Activated naive CD8-positive, alpha-beta T cell treated with anti-CD3 and anti-CD28 coated beads for 36 hours (primary cell): ENCODE measurements at places on chromosomes 7 and 10. TPM values are rescaled to one million over a fixed set of nuclear protein-coding genes. Genes with fewer than 3 reads are reported as not detected.

DNA sequence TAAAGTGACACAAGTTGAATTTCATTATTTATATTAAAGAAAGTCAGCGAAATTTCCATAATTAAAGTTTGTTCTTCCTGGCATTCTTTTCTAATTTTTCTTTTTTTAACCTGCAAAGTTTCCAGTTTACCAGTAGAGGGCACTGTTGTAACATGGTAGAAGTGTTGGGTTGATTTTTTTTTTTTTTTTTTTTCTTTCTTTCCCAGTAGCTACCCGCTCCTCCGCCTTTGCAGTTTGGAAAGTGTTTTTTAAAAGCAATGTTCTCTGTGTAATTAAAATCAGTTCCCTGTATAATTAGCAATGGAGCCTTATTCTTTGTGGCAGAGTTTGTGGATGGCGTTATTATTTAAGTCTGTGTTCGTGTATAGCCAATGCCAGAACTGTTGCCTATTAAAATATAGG is 53.7 kb downstream of the TAF3 start:
- DNase-seq, result no peak

DNA sequence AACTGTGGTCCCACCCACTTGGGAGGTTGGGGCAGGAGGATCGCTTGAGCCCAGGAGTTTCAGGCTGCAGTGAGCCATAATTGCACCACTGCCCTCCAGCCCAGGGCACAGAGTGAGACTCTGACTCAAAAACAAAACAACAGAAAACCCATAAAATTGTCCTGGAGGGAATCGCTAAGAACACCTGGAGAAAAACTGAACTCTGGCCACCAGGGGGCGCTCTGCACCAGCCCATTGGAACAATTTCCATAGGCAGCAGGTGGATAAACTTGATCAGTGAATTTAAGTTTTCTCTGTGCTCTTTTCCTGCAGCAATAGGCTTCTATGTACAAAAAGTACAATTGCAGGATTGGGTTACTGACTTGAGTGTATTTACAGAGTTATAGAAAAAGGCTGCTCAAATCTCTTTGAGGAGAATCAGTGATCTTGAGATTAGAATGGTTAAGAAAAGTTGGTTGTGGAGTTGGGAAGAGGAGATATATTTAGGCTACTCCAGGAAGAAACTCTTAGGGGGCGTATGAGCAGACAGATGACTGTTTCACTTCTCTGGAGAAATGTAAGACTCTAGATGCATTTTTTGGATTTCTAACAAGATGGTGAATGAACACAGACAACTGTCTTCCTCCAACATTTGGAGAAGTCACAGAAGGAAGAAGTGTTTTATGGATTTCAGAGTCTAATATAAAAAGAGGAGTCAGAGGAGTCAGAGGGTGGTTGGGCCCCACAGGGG is 274.9 kb upstream of the GALNT17 start:
- peak; percentile 32 for DNase-seq

Gene MOGAT3
- not detected for total RNA-seq

DNA sequence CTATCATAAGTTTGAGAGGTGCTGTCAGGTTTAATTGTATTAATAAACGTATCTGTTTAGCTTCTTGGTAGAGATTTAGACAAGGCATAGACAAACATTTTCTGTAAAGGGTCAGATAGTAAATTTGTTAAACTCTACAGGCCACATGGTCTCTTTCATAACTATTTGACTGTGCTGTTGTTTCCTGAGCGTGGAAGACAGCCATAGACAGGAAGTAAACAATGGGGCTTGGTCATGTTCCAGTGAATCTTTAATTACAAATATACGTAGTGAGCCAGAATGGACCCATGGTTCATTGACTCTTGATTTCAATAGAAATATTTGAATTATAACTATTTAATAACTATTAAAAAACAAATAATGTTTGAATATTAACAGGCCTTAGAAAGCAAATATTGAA is 451.1 kb downstream of the SH2D4B start:
- no peak for DNase-seq

Gene THNSL1
- total RNA-seq, result 10.7 TPM

DNA sequence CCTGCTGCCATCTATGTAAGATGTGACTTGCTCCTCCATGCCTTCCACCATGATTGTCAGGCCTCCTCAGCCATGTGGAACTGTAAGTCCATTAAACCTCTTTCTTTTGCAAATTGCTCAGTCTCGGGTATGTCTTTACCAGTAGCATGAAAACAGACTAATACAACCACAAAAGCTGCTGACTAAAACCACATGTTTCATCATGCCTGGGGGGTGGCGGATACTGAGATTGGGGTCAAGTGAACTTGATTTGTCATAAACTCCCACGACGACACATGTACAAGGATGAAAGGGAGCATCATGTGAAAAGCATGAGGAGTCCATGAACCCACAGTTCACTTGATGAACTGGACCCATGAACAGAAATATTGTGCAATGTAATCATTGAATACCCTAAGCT is 134.9 kb upstream of the ANK3 start:
- DNase-seq, result no peak

GRCh38 chr10:44619975-44620374 is 235.1 kb upstream of the CXCL12 start:
- DNase-seq, result no peak

- DNase-seq, result no peak
Measured at GRCh38 chr7:129803546-129804081, 149.1 kb downstream of the UBE2H start.

DNA sequence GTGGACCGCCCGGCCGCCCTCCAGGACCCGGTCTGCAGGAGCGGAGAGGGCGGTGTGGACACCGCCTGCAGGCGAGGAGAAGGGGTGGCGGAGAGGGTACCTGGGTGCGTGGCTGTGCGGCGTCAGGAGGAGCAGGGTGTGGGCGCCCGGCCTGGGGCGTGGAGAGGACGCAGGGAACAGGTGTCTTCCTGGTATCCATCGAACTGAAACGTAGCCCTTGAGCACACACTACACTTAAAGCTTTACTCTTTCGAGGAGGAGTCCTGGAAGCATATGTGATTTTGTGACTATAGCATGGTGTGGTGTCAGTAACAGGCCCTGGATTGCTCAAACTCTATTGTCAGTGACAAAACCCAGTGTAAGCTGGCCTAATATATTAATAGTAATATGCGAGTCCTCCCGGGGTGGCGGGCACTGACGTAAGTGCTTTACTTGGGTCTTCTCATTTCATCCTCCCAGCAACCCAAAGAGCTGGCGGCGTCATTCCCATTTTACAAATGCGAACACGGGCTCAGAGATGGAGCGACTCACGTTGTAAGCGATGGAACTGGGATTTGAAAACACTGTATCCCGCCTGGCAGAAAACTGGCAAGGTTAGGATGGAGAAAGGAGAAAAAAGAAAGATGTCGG is 508 bp upstream of the TECPR1 start:
- no peak for DNase-seq

Gene PLCE1
- total RNA-seq, result not detected

DNA sequence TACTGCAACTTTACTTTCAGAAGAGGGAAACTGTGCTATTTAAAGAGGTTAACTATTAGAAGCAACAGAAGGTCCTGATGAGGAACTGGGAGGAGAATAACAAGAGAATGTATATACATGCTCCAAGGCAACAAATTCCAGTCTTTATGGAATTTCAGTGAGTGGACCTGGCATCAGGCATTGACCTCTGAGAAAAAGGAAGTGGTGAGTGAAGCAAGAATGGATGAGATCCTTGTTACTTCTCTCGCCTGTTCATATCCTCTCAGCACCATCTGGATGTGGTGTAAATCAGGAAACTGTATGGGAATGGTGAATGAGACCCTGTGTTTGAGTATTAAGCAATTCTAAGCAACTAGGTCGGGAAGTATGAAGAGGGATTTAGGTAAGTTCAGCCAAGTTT is 30.3 kb upstream of the KBTBD2 start:
- DNase-seq, result no peak

Gene ETV1
- total RNA-seq, result 0.10 TPM

DNA sequence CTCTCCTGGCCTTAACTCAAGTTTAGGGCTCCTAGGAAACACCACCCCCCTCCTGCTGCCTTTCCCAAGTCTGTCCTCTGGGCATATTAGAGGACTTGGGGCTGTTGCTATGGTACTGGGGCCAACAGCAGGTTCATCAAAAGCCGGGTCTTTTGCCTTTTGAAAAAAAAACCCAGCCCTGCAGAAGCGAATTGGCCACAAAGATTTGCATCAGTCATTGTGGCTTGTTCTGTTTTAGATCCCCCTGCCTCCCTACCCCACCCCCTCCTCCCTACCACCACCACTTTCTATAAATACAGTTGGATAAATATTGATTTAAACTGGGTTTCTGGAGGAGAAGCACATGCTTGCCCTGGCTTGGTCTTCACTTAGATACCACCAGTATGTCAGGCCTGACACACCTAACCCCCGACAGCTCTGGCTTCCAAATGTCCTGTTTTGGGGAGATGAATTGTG is 7.0 kb downstream of the MXI1 start:
- no peak for DNase-seq

DNA sequence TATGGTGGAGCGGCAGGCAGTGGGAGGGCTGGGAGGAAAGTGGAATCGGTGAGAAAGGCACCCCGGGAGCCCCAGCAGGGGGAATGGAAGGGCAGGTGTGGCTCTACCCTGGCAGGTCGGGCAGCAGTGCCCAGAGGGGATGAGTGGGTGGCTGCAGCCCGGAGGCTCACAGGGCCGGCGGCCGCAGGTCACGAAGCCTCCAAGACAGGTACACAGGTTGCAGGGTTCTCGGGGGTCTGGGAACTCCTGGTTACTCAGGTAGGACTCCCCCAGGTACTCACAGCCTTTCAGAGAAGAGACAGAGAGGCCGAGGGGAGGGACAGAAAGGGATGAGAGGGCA is 21.8 kb downstream of the KCP start:
- DNase-seq, result no peak

Gene PIK3AP1
- 4.5 TPM for total RNA-seq

GRCh38 chr7:90387470-90388240 is 15.6 kb upstream of the CLDN12 start:
- no peak for DNase-seq

GRCh38 chr10:71270301-71271220 is 48.5 kb upstream of the SLC29A3 start:
- peak; percentile 18 for DNase-seq

Gene SHH
- not detected for total RNA-seq

GRCh38 chr7:29299086-29299485 is 104.5 kb downstream of the CHN2 start:
- no peak for DNase-seq

Gene C7orf57
- 1.1 TPM for total RNA-seq

DNA sequence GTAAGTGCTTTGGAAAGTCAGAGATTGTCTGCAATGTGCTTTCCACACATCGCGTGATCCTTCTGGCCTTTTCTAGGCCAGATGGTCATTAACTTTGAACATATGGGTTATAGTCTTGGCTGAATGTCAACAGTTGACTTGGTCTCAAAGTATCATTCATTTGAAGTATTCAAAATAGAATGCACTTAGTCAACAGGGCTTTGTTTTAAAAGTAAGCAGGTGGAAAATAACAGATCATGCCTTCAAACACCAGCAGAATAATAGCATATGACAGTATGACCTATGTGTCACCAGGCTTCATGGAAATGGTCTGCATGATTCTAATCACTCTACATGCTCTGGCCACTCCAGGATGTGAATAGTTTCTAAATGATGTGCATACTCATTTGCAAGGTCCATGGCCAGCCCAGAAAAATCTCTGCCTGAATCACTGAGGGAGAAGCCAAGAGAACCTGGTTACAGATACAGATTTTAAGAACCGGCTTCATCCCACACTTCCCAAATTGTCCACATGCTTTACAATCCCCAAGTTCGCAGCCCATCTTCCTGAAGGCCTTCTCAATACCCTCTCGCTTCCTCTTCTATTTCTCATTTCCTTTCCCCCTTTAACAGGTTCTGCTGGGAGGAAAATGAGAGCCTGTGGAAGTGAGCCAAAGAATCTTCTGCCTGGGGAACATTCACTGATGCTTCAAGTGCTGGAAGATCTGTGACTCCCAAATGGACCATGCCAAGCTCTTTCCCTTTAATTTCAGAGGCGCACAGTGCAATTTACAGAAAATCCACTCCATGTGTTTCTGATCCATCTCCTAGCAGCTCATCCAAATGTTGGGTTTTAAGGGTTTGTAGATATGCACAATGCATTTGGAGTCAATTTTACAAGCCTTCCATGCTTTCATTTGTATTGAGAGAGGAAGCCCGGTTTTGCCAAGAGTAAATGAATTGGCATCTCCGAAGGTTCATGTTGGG is 122.8 kb upstream of the GDF10 start:
- DNase-seq, result no peak

Gene SPDYE5
- total RNA-seq, result not detected

DNA sequence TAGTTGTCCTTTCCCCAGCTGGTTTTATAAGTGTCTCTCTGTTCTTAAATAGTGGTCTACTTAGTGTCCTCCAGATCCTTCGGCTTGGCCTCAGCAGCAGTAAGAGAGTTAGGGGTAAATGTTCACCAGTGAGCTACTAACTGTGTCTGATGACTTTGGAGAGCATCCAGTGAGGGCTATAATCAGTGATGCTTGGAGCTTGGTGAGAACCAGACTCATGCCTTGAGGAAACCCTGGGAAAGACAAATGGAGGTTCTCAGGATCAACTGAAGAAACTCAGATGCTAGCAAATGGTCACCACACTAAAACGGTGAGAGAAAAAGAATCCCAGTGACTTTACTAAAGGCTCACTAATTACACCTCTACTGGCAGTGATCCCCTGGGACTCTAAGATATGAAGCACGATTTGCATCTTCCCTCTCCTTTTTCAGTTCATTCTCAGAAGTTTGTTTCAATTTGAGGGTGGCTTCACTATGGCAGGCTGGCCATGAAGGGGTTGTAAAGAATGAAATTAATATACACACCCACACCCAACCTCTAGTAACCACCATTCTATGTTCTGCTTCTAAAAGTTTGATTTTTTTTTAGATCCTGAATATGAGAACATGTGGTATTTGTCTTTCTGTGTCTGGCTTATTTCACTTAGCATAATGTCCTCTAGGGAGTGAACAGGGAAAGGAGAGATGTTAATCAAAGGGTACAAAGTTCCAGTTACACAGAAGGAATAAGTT is 177.9 kb downstream of the PDE1C start:
- DNase-seq, result no peak

GRCh38 chr7:6359021-6359420 is 86.6 kb upstream of the CYTH3 start:
- no peak for DNase-seq

GRCh38 chr10:9211228-9211627 is 1156.7 kb downstream of the GATA3 start:
- no peak for DNase-seq

DNA sequence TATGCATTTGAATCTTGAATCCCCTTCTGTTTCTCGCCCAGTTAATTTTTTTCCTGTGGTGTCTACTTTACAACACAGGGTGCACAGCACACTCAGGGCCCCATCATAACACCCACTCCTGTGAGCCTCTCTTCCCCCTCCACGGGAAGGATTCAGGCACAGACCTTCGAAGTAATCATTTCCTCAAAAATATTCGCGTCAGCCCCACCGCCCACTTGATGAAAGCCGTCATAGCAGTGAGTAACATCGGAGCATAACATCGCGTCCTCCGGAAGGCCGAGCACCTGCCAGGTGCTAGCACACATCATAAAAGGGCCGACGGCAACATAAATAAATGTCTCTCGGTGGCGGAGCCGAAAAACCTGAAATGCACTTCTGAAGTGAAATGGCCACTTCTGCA is 201.7 kb upstream of the ADARB2 start:
- peak; percentile 62 for DNase-seq

Gene NUTM2D
- total RNA-seq, result 1.9 TPM
